ENCODE measurements at places on chromosomes 1 and 21.

DNA sequence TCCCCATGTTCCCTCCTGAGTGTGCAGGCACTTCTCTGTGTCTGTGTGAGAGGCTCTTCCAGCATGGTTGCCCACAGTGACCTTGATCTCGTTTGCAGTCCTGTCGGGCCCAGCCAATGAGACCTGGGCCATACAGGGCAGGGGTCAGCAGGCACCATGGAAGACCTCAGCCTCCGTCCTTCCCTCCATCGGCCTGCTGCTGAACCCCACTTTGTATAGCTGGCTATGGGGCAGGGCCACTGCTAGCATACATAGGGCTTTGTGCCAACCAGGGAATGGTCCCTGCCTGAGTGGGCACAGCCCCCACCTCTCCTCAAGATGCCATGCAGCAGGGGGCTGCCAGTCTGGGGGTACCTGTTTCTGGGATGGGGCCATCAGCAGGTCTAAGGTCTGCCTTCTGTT is 3.8 kb downstream of the C1orf35 start:
- peaks cover 27% of the 10 kb centered on the region for H3K36me3 ChIP-seq
- no peak for DNase-seq
- H3K4me3 ChIP-seq: no peak overlapping the region
- H3K4me1 ChIP-seq: peaks cover 5% of the 10 kb centered on the region

- DNase-seq: no peak
- no peaks in the 10 kb centered on the region for H3K36me3 ChIP-seq
- H3K27ac ChIP-seq: no peak overlapping the region
Observed at GRCh38 chr1:157151506-157151905, 13.3 kb upstream of the ETV3 start.

DNA sequence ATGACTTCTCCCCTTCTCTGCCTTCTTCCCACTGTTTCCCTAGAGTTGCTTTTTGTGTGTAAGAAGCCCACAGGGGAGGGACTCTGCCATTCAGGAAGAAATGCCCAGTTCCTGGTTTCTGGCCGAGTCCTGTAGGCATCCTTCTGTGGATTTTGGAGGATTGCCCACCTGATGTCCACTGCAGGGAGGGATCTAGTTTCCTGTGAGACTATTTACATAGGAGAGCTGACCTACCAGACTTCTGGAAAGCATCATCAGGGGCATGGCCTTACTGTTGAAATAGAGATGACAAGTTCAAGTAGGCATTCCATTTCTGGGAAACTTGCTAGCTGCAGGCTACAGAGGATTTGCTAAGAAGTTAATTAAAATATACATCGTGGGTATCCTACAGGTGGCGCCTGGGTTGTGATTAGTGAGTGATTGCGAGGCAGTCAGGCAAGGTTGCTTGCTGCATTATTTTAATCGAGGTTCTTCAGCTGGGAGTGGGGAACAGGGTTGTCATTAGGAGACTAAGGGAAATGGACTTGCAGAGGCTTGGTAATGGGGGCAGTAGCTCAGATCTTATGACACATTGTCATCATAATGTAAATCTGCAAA is 148.7 kb downstream of the HHAT start:
- H3K4me3 ChIP-seq: no peak overlapping the region
- no peaks in the 10 kb centered on the region for H3K27me3 ChIP-seq
- H3K4me1 ChIP-seq: no peaks in the 10 kb centered on the region
- no peak overlapping the region for H3K27ac ChIP-seq

DNA sequence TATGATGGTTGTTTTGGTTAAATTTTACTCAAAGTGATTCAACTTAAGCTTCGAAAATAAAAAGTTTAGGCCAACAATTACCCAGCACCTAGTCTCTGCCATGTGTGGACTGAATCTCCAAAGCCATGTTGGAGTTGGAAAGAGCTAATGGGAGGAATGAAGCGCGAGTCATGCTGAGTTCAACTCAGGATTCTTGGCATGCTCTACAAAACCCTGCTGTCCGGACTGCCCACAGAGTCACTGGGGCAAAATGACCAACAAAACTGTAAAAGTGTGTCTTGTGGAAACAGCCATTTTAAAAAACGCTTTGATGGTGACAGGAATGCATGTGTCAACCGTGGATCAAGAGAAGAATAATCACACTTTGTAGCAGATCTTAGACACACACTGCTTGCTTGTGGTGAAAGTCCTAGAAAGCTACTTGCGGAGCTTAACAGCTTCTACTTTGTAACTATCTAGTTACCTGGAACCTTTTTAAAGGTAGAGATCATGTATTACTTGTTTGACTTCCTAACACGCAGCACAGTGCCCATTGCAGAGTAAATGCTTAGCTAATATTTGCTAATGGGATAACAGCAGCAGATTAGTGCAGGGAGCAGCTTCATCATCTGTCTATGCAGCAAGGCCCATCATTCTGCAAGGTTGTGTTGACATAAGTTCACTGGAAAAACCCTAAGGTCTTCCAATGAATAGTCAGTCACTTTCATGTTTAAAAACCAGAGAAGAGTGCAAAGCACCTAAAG is 7.0 kb upstream of the GBP6 start:
- no peak overlapping the region for H3K4me3 ChIP-seq
- no peaks in the 10 kb centered on the region for H3K36me3 ChIP-seq
- H3K4me1 ChIP-seq: no peaks in the 10 kb centered on the region
- H3K27ac ChIP-seq: no peak overlapping the region

DNA sequence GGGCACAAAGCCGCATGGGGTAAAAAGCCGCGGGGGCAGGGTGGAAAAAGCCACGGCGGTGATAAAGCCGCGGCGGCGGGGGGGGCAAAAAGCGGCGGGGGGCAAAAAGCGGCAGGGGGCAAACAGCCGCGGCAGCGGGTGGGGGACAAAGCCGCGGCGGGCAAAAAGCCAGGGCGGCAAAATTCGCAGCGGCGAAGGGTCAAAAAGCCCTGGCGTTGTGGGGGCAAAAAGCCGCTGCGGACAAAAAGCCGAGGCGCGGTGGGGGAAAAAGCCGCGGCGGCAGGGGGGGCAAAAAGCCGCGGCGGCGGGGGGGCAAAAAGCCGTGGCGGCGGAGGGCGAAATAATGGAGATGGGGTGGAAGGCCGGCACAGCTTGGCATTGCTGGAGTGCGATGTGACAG is 3902.9 kb downstream of the SRGAP2C start:
- no peak overlapping the region for H3K4me3 ChIP-seq
- no peak overlapping the region for H3K27ac ChIP-seq
- no peaks in the 10 kb centered on the region for H3K4me1 ChIP-seq
- no peaks in the 10 kb centered on the region for H3K27me3 ChIP-seq
- DNase-seq: no peak

GRCh38 chr1:68116643-68117235 is 66.3 kb upstream of the DIRAS3 start:
- H3K27me3 ChIP-seq: no peaks in the 10 kb centered on the region
- H3K36me3 ChIP-seq: peaks cover 1% of the 10 kb centered on the region
- no peaks in the 10 kb centered on the region for H3K4me1 ChIP-seq
- H3K27ac ChIP-seq: no peak overlapping the region
- H3K4me3 ChIP-seq: no peak overlapping the region
